ENCODE measurements at places on chromosomes 2 and 18.

GRCh38 chr2:216960671-216961268, 100.9 kb upstream of the TNP1 start:
- no peak for DNase-seq

DNA sequence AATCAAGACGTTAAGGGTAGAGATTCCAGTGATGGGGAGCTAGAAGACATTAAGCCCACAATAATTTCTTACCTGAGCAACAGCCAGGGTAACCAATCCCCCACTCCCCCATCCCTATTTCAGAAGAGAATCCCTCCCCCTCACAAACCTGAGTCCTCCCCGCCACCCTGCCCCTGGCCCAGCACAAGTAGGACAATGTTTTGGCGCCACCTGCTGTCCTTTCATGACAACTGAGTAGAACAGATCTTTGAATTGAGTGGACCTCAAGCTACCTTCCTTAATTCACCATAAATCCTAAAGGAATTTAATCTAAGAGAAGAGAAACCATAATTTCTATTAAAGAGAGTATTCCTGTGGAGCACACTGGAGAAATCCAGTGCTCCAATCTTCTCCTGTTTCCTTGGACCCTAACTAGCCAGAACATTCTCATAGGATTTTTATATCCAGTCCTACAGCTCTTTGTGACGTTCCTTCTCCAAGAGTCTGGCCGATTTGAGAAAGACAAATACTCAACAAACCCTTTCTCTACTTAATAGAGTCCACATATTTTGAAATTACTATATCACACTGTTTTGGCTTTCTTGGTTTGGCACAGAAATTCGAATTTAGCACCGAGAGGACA, 41.1 kb downstream of the NHEJ1 start:
- peak; percentile 60 for DNase-seq

DNA sequence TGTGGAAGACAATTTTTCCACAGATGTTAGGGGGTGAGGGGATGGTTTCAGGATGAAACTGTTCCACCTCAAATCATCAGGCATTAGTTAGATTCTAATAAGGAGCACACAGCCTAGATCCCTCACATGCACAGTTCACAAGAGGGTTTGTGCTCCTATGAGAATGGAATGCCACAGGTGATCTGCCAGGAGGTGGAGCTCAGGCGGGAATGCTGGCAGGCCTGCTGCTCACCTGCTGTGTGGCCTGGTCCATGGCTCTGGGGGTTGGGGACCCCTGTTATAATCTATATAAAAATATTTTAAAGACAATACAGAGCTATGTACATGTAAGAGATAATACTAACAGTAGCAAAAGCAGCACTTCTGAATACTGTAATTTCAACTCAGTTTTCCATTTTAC, 19.2 kb downstream of the CWC22 start:
- DNase-seq: no peak

GRCh38 chr2:38214209-38214717, 138.3 kb upstream of the CYP1B1 start:
- DNase-seq: peak; percentile 86

DNA sequence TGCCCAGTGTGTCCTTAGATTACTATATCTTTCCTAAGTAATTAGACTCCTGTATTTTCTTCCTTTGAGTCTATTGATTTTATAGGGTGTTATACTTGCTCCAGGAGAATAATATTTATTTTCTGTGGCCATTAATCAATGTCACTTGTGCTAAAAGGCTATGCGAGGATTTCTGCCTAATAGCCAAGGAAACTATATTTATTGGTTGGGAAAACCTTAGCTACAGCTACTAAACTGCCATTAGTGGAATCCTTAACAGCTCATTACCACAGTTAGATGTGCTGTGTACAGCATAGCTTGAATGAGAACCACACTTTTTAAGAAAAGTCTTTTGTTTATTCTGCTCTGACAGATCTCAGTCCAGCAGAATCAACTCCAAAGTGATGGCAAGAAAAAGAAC, 537.3 kb downstream of the ERBB4 start:
- no peak for DNase-seq

- DNase-seq: no peak
These were observed 33.7 kb downstream of the FASTKD2 start for GRCh38 chr2:206799083-206799482.

DNA sequence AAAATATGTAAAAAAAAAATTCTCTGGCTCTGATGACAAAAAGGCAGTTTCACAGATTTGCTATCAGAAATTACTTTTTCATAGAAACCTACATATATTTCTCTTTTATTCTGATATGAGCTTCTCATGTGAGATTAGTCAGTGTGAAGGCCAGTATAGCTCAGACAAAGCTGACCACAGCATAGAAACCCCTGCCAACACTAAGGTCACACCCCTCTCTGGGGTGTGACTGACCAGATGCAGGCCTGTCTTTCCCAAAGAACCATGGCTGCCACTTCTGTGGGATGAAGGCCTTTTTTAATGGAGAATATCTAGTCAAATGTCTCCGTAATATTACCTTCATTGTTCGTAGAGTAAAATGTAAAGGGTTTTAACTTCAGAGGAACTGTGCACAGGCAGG, 330.3 kb upstream of the KCNJ3 start:
- no peak for DNase-seq

- no peak for DNase-seq
These were observed 46.4 kb downstream of the GRB14 start for GRCh38 chr2:164574931-164575330.

DNA sequence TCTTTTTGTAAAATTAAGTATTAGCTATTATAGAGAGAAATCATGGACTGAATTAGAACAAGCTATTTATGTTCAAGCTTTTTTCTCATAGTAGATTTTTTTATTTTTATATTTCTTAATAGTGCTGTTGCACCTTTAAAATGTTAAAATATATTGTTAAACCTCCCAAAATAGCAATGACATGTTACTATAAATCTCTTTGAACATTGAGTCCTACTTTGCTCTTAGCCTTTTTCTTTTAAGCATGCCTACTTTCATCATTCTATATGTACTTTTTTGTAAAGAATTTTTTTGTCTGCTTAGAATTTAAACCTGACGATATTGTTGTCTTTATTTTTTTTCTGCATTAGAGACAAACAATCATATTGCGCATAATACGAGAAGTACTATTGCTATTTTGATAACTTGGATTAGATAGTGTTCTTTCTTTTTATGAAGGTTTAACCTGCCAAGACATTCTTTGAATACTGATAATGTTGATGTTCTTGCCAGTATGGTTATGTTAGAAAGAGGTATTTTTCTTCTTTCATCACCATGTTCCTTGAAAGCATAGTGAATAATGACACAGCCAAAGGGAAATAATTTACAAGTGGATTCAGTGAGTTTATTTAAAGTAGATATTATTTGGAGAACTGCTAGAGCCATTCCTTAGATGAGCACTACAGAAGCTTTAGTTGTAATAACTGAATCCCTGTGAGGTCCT, 40.6 kb downstream of the PMS1 start:
- no peak for DNase-seq

DNA sequence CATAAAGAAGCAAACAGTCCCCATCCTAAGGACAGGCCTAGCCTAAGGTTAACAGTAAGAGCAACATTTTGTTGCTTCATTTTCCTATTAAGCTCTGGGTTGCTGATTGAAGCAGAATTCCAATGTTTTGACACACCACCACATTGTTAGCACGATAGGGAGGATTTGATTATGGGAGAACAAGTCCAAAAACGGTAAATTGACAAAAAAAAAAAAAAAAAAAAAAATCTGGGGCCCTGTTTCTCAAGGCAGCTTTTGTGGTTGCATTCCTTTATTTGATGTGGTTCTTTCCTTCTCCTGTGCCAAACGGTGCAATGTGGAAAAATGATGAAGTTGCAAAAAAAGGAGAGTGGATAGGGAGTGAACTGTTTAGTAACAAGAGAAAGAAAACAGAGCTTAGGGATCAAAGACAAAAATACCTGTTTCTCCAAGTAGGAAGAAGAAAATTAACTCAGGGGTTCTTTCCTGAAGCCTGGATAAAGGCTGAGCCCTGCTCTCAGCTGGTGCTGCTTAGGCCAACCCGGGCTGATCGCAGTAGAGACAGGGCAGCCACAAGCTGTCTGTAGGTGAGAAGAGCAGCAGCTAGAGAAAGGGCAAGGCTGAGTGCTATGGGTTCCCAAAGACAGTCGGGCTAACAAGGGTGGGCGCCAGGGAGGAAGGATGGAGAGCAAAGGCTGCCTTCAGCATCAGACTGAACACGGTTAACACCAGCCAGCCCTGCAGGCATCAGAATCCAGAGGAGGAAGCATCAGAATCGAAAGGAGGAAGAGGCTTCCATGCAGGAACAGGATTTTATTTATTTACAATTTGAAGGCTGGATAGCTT, 167.8 kb upstream of the FOSL2 start:
- DNase-seq: no peak

Measured in NCI-H1694 (cell line).